ENCODE measurements at places on chromosomes 7 and 10. TPM values are rescaled to one million over a fixed set of nuclear protein-coding genes. Genes with fewer than 3 reads are reported as not detected.

The ZNF775 gene
- total RNA-seq: 2.3 TPM

The AQP1 gene
- total RNA-seq: 7.9 TPM

The VSTM4 gene
- total RNA-seq: 3.1 TPM

The RET gene
- total RNA-seq: under 0.01 TPM

The SH2B2 gene
- 7.3 TPM for total RNA-seq

The SKAP2 gene
- total RNA-seq: 14.4 TPM

The NEURL1 gene
- total RNA-seq: not detected

The OR13A1 gene
- total RNA-seq: not detected

The ITIH2 gene
- not detected for total RNA-seq

The OAT gene
- total RNA-seq: 188 TPM

The GDF10 gene
- not detected for total RNA-seq

The POLR2J2 gene
- total RNA-seq: 1.6 TPM

The JCAD gene
- total RNA-seq: 35.2 TPM

The LDB1 gene
- total RNA-seq: 25.1 TPM

The SPDYE16 gene
- not detected for total RNA-seq

The RGS10 gene
- 41.6 TPM for total RNA-seq

The FBXW4 gene
- 14.8 TPM for total RNA-seq

The RBP4 gene
- total RNA-seq: 2.1 TPM

The ASB10 gene
- not detected for total RNA-seq

The ABCC2 gene
- total RNA-seq: 0.32 TPM

The C10orf67 gene
- total RNA-seq: not detected

The ACHE gene
- 0.16 TPM for total RNA-seq

The CELF2 gene
- 11.9 TPM for total RNA-seq

The GPR141 gene
- total RNA-seq: not detected

The NPFFR1 gene
- not detected for total RNA-seq

The TSPAN15 gene
- total RNA-seq: 6.0 TPM

The FEZF1 gene
- not detected for total RNA-seq

The MLXIPL gene
- 1.5 TPM for total RNA-seq

The STEAP1B gene
- 1.8 TPM for total RNA-seq

The GIMAP7 gene
- not detected for total RNA-seq

The PAPOLB gene
- total RNA-seq: 0.49 TPM

The ANKRD1 gene
- total RNA-seq: 178 TPM

The IRF5 gene
- 0.16 TPM for total RNA-seq

The ZNF107 gene
- 2.0 TPM for total RNA-seq

The IFIT1B gene
- not detected for total RNA-seq

The LIPF gene
- not detected for total RNA-seq

The ADO gene
- total RNA-seq: 18.3 TPM

The NT5C3A gene
- 10.1 TPM for total RNA-seq

The MYL7 gene
- total RNA-seq: not detected

The GIMAP2 gene
- total RNA-seq: 5.2 TPM

The HTR5A gene
- not detected for total RNA-seq

The SPDYE11 gene
- not detected for total RNA-seq

The PARP12 gene
- total RNA-seq: 9.2 TPM

The TRPV5 gene
- not detected for total RNA-seq

The EGR2 gene
- 4.9 TPM for total RNA-seq

The PNLIPRP2 gene
- not detected for total RNA-seq

The SLC18A3 gene
- 1.3 TPM for total RNA-seq

The MYO3A gene
- not detected for total RNA-seq

The TNRC18 gene
- 31.2 TPM for total RNA-seq

The HOXA4 gene
- total RNA-seq: not detected

The AKR1E2 gene
- 3.8 TPM for total RNA-seq

The PRR15 gene
- 21.1 TPM for total RNA-seq

The WDR86 gene
- total RNA-seq: not detected

The NPM3 gene
- total RNA-seq: 62.8 TPM

The CYP2C9 gene
- not detected for total RNA-seq

The CCDC3 gene
- total RNA-seq: 12.2 TPM
